Muscle of arm (tissue), 14 donors: ENCODE measurements at places on chromosomes 3 and 15.
A peak's percentile ranks its signal among the peaks of the same experiment; 100 is the strongest.

GRCh38 chr3:42090973-42091731 is at the start of gene TRAK1:
TRAK1 (plus strand) TSS chr3:42091357; CDS start chr3:42091470, 113 bp downstream.
- no peak for DNase-seq

DNA sequence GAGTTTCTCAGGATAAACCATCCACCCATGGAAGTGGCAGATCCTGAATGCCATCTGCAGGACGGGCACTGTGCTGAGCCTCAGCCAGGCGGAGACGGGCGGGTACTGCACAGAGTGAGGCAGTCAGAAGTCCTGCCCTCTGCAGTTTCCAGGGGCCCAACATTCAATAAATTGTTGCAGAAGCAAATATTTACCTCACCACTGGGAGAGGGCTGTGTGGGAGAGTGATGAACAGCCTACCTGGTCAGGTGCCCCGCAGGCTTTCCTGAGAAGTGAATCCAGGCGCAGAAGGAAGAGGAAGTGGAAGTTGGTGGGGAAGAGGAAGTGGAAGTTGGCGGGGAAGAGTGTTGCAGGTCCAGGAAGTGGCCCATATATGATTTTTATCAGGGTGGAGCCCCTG is 100.8 kb downstream of the SLCO3A1 start:
- DNase-seq, result no peak

DNA sequence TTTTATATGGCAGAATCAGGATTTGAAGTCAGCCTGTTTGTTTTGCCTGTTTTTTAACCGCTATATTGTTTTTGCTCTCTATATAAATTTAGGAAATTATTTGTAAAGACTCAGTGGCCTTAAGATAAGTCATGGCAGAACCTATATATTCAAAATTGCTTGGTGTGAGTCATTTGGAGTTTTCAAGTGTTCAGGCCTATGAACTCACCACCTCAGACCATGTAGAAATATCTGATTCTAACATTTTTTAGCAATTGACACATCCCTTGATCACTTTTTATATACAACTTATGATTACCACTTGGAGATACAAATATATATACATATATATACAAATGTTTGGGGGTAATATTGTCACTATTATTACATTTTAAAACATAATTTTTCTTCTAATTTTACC is 95.7 kb downstream of the VGLL3 start:
- no peak for DNase-seq

- DNase-seq, result no peak
Measured at GRCh38 chr15:82159922-82160321, 102.6 kb downstream of the EFL1 start.

DNA sequence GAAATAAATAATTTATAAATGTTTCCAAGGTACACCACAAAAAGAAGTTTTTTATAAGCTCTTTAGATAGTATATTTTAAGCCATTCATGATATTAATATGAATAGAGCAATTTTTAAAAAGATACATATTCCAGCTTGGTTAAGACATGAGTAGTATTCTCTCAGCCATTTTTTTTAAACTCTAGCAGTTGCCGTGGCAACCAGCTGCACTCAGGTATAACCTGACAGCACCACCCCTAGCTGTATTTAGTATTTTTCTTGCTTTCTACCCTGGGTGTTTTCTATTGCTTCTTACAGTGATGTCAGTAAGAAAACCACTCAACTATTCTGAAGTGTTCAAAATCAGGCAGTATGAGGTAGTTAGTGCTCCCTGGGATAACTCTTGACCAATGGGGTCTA is 496.3 kb upstream of the CNTN3 start:
- no peak for DNase-seq

DNA sequence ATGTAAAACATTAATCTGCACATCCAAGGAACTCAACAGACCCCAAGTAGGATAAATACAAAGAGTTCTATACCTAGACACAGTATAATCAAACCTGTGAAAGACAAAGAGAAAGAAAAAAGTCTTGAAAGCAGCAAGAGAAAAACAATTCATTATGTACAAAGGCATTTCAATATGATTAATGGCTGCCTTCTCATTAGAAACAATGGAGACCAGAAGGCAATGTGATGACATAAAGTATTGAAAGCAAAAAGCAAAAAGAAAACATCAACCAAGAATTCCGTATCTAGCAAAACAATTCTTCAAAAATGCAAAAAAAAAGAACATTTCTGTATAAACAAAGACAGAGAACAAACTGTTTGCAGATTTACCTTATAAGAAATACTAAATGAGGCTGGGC is 81.1 kb downstream of the XXYLT1 start:
- no peak for DNase-seq

DNA sequence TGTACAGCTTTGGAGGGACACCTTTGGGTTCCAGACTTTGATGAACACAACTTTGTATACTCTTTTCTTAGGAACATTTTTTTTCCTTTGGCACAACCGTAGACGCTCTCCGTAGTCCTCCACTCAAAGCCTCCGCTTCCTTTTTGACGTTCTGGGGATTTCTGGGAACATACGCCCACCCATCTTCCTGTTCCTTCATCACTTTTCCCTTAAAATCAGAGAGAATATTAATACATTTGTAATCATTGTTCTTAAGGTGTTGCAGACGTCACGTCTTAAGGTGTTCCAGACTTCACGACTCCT is 405 bp upstream of the SPG21 start:
- DNase-seq, result no peak

DNA sequence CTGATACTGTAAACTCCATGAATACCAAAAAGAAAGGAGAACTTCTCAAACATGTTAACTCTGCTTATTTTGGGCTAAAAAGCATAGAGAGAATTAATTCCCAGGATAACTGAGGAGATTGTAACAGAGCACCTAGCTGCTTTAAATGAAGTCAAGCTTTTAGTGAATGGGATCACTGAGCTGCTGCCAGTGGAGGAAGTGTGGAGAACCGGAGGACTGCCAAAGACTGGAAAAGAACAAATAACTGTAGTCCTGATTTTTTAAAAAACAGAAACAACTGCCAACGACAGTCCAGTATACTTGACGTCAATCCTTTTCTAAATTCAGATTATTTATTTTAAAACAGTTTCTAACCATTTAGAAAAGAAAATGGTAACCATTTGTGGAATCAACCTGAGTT is 3.3 kb downstream of the C3orf70 start:
- peak; percentile 25 for DNase-seq

GRCh38 chr3:105802118-105802706 is 66.6 kb downstream of the CBLB start:
- peak; percentile 47 for DNase-seq

DNA sequence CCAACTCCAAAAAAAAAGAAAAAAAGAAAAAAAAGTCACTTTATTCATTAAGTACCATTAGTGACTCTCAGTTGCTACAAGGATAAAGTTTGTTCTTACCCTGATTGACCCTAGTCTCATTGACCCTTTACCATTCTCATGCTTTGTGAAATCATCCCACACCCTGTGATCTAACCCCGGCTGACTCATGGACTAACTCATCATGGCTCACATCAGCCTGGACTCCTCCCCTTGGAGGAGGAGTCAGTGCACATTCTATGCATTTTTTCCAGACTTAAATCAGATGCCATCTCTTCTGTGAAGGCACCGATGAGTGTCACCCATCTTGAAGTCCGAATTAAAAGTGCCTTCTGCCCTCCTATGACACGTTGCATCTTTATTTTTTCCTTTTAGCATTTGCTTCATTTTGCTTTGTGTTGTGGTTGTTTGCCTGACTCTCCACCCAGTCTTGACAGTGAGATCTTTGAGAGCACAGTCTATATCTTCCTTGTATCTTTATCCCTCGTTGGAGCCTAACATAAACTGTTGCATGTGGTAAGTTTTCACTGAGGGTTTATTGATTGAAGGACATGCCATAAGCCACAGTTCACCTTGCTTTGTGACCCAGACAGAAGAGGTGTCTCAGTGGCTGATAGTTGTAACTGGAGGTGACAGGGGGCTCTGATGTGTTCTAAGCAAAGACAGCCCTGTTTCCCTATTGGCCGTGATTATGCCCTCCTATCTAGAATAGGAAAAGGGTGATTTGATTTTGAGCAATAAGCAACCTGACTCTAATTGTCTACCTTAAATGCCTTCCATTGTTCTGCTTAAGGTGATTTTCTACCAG is 72.1 kb downstream of the IL1RAP start:
- no peak for DNase-seq

- no peak for DNase-seq
Measured at GRCh38 chr15:71776304-71776703, 34.0 kb upstream of the NR2E3 start.

DNA sequence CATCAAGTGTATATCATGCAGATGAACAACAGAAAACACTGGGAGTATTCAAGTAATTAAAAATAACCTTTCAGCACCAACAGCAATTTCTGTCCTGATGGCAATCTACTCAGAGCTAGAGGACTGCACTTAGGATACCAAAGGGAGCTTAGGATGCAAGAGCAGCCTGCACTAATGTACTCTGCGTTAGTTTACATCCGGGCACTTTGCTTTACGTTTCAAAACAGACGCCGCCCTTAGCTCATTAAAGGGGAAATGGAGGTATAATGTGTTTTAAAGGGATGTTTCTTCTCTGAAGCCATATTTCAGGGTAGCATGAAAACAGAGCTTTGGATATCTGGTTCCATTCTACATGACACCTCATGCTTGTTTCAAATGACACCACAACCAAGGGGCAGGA is 14.0 kb upstream of the B3GNT5 start:
- no peak for DNase-seq

- no peak for DNase-seq
Measured at GRCh38 chr15:59833366-59833765, 144.2 kb upstream of the BNIP2 start.

GRCh38 chr3:14344351-14344750 is 58.1 kb upstream of the SLC6A6 start:
- DNase-seq, result no peak

DNA sequence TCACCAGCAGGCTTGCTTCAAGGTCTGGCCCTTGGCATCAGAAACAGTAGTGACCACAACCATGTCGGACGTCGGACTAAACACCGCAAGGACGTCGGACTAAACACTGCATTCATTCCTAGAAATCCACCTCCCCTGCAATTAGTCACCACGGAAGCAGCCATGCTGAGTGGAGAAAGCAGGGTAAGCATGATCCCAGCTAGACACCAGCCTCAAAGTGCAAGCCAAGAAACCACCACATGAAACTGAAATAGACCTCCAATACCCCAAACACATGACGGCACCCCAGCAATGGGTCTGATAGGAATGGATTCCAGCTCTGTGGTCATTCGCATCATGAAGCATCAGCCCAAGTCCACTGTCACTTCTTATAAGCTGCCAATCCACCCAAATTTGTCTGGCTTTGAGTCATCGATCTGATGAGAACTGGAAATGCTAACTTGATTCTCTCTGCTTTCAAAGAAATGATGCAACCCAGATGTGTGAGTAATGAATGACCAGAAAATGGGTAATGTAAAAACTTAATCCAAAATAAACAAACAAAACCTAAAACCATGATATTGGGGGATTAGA is 348.3 kb upstream of the TMCO5A start:
- DNase-seq, result no peak

DNA sequence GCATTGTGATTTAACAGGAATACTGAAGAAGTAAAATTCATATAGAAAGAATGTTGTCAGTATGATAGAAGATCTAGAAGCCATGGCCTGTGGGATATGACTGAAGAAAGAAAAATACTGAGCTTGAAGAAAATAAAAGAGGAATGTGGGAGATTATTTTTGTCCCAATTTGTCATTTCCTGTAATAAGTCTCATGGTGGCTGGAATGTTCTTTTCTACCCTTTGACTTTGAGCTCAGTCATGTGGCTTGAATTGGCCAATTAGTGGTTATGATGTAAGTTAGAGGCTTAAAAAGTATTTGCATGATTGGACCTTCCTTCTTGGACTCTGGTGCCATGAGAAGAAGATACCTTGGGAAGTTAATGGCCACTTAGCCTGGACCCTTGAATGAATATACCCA is 14.1 kb downstream of the APH1B start:
- DNase-seq, result no peak

DNA sequence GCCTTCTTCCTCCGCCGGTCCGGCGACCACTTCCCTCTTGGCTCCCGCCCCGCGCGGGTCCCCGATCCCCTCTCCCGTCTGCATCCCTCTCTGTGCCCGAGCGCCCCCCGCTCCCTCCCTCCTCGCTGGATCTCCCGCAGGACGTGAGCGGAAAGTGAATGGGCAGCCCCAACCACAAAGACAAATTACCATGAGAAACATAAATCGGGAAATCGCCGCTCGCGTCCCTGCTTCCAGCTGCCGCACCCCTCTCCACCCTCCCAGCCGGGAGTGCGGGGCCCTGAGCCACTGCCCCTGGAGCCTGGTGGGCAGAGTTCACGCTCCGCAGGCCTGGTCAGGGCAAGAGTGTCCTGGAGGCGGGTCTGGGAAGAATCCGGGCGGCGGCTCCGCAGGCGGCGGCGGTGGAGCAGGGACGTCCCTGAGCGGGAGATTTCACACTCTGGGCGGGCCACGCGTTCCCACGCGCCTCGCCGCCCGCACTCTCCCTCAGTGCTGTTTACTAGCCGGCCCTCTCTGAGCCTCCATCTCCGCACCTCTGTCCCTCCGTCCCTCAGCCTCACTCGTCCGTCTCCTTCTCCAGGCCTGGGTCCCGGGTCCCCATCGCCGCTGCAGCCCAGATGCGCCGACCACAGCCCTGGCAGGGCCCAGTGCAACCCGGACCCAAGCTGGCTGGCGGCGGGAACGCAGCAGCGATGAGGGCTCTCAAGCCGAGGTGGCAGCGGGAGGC is 835 bp downstream of the SEMA5B start:
- no peak for DNase-seq

GRCh38 chr15:99703603-99704443 is 29.4 kb downstream of the LYSMD4 start:
- peak; percentile 76 for DNase-seq

GRCh38 chr15:43928152-43928551 is 101.3 kb downstream of the WDR76 start:
- DNase-seq, result no peak

DNA sequence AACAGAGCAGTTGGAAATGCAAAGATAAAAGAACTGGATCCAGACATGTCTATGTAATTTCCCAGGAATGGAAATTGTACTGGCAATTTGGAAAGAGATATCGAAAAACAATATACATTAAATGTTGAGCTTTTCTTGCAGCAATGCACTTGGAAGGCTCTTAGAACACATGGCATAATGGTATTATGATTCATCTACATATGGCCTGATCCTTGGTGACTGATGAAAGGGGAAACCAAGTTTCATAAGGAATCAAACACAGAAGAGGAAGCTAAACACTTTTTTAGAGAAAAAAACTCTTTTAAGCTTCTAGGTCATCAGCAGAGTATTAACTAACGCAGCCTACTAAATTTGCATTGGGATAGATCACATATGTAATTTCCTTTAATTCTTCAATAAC is 12.4 kb upstream of the GREM1 start:
- no peak for DNase-seq

- DNase-seq, result no peak
Measured at GRCh38 chr3:40181182-40181581, 128.3 kb upstream of the EIF1B start.

DNA sequence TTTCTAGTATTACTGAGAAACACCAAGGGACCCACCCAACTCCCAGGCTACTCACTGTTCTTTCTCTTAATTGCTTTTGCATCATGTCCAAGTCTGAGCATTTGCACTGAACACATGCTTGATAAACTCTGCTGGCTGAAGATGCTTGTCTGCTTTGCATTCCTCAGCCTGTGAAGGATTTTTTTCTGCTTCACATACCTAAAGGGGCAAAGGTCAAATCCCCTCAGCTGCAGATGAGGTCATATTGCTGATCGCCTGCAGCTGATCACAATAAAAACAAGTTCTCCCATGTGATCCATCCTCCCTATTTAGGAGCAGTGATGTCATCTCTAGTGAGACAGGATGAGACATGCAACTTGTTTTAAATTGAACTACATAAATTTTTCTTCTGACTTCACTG is 84.6 kb upstream of the DCBLD2 start:
- DNase-seq, result peak; percentile 84

- no peak for DNase-seq
Measured at GRCh38 chr3:9976721-9977709, 9.6 kb downstream of the EMC3 start.
